ENCODE measurements at places on chromosomes 3 and 15.
A peak's percentile ranks its signal among the peaks of the same experiment; 100 is the strongest.

DNA sequence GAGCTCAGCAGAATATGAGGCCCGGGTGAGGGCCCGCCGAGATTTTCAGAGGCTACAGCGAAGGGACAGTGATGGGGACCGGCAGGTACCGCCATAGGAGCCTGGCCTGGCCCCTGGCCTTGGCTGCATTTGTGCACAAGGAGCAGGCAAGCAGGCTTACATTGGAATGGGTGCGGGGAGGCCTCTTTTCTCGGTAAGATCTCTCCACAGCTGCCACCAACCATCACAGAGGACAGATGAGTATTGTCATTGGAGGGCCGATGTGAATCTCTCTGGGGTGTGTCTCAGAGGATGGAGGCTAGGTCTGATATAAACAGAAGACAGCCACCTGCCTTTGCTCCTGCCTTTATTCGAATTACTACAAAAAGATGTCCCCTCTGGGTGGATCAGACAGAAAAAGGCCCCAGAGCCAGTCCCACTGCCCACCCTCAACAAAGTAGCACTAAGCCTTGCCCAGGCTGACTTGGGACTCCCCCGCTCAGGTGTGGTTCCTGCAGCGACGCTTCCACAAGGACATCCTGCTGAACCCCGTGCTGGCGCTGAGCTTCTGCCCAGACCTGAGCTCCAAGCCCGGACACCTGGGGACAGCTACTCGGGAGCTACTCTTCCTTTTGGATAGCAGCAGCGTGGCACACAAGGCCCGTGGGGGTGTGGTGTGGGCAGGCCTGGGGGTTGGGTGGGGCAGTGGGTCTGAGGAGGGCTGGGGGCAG lies 5.4 kb downstream of the VWA5B2 start:
- H3K4me3 ChIP-seq, result no peak overlapping the region
- peaks cover 19% of the 10 kb centered on the region for H3K27me3 ChIP-seq
- no peaks in the 10 kb centered on the region for H3K36me3 ChIP-seq
- no peak for DNase-seq
- H3K4me1 ChIP-seq, result peaks cover 4% of the 10 kb centered on the region

DNA sequence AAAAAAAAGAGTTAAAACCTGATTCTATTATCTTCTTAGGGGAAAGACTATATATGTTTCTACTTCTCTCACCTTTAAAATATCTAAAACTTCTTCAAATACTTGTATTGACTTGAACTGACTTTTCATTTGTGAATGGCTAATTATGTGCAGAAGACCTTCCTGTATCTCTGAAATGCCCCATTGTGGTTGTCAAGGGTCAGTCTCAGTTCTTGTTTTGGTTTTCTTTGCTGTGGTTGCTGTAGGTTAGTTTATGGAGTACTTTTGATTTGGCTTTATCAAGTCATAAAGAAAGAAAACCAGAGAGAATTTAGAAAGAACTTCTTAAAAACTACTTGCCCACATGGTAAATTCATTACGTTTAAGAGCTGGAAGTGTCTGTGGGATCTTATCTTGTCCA lies 345.3 kb upstream of the POU1F1 start:
- H3K4me3 ChIP-seq, result no peak overlapping the region
- no peak overlapping the region for H3K27ac ChIP-seq
- H3K4me1 ChIP-seq, result no peaks in the 10 kb centered on the region

- no peak for DNase-seq
- H3K4me3 ChIP-seq, result no peak overlapping the region
- H3K4me1 ChIP-seq, result no peaks in the 10 kb centered on the region
- H3K36me3 ChIP-seq, result peaks cover 50% of the 10 kb centered on the region
Observed at GRCh38 chr3:37144806-37145205, 29.6 kb downstream of the LRRFIP2 start.

DNA sequence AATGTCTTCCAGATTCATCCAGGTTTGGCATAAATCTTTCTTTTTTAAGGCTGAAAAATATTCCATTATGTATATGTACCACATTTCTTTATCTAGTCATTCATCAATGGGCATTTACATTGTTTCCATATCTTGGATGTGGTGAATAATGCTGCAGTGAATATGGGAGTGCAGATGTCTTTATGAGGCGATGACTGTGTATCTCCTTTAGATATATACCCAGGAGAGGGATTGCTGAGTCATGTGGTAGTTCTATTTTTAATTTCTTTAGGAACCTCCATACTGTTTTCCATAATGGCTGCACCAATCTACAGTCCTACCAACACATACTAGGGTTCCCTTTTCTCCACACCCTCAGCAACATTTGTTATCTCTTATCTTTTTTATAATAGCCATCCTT lies 96.3 kb downstream of the LRRC28 start:
- DNase-seq, result no peak
- H3K4me3 ChIP-seq, result no peak overlapping the region
- no peaks in the 10 kb centered on the region for H3K4me1 ChIP-seq
- H3K36me3 ChIP-seq, result peaks cover 8% of the 10 kb centered on the region
- no peak overlapping the region for H3K27ac ChIP-seq

DNA sequence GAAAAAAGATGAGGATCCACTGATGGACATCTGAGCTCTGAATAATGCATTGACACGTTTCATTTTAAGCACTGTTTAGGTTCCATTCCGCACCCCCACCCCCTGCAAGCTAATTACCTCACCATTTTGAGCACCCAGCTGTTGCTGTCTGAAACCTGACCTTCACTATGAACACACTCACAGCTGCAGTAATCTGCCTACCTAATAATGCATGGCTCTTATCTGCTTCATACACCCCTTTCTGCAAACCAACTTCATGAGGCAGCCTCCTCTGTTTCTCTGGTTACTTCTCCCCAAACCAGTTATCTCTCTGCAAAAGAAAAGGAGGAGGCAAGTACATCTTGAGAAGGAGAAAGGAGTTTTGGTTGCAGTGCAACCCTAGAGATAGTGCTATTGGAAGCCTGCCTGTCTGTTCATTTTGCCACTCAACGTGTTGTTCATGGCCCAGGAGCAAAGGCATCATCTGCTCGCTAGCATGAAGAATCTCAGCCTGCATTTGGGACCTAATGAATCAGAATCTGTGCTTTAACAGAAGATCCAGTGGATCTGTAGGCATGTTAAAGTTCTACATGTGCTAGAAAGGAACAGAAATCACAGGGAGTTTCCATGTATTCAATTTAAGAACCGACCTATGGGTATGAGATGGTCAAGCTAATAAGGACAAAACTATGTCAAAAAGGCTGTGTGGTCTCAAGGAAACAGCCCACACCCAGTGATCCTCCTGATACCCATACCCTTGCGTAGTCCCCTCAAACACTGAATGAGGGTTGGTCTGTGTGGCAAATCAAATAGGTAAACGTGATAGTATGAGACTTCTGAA lies 87.2 kb downstream of the MB21D2 start:
- H3K36me3 ChIP-seq, result no peaks in the 10 kb centered on the region
- no peak overlapping the region for H3K27ac ChIP-seq
- no peaks in the 10 kb centered on the region for H3K4me1 ChIP-seq
- no peak for DNase-seq

DNA sequence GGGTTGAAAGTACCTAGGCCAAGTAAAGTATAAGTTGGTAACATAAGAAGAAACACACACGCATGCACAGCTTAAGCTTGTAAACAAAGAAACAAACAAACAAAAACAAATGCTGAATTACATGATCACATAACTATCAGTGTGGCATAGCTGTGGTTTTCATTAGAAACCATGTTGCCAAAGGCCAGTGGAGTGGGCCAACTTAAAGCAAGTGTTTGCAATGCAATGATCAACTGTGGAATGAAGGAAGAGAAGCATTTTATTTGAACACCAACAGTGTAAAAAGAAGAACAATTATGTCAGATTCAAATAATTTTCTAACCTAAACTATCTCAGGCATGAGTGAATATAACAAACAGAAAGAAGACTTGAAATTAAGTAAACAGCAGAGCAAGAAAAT lies 199.4 kb upstream of the STRIT1 start:
- no peaks in the 10 kb centered on the region for H3K27me3 ChIP-seq
- no peak overlapping the region for H3K4me3 ChIP-seq
- DNase-seq, result no peak
- H3K36me3 ChIP-seq, result peaks cover 96% of the 10 kb centered on the region
- 0 out of 2 replicates have a peak, but pooled peaks cover 4% of the 10 kb centered on the region for H3K4me1 ChIP-seq
- H3K27ac ChIP-seq, result no peak overlapping the region

DNA sequence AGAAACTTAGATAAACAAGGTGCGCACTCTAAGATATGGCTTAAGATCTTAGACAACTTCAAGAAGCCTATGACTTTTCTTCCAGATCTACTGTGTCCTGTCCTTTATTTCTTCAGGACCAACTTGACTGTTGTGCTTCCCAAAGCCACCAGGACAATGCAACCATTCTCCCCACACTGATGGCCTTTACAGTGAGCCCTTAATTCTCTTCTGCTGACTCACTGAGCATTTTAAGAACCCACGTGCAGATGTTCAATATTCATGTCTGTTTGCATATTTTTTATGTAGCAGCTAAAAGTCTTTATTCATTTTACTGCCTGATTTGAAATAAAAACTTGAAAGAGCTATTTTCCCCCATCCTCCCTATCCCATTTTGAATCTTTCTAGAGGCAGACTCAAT lies 103.3 kb upstream of the SLC2A2 start:
- H3K4me3 ChIP-seq, result no peak overlapping the region
- no peaks in the 10 kb centered on the region for H3K36me3 ChIP-seq
- H3K27ac ChIP-seq, result no peak overlapping the region
- H3K4me1 ChIP-seq, result no peaks in the 10 kb centered on the region
- DNase-seq, result no peak
- H3K27me3 ChIP-seq, result no peaks in the 10 kb centered on the region

DNA sequence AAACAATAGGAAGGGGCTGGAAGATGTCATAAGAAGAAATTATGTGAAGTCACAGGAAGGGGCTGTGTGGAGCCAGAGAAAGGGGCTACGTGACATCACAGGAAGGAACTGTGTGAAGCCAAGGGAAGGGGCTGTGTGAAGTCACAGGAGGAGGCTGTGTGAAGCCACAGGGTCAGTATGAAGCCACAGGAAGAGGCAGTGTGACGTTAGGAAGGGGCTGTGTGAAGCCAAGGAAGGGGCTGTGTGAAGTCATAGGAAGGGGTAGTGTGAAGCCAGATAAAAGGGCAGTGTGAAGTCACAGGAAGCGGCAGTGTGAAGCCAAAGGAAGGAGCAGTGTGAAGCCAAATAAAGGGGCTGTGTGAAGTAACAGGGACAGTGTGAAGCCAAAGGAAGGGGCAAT lies 32.5 kb downstream of the GASK1A start:
- H3K27ac ChIP-seq, result 0 out of 2 replicates have a peak overlapping the region, but pooled peaks have one; percentile 26
- no peak overlapping the region for H3K4me3 ChIP-seq
- no peak for DNase-seq
- peaks cover 9% of the 10 kb centered on the region for H3K4me1 ChIP-seq
- no peaks in the 10 kb centered on the region for H3K27me3 ChIP-seq

- H3K4me3 ChIP-seq, result no peak overlapping the region
- peaks cover 10% of the 10 kb centered on the region for H3K36me3 ChIP-seq
- H3K4me1 ChIP-seq, result peaks cover 17% of the 10 kb centered on the region
- no peak overlapping the region for H3K27ac ChIP-seq
Observed at GRCh38 chr3:195072916-195073564, 197.9 kb downstream of the XXYLT1 start.

DNA sequence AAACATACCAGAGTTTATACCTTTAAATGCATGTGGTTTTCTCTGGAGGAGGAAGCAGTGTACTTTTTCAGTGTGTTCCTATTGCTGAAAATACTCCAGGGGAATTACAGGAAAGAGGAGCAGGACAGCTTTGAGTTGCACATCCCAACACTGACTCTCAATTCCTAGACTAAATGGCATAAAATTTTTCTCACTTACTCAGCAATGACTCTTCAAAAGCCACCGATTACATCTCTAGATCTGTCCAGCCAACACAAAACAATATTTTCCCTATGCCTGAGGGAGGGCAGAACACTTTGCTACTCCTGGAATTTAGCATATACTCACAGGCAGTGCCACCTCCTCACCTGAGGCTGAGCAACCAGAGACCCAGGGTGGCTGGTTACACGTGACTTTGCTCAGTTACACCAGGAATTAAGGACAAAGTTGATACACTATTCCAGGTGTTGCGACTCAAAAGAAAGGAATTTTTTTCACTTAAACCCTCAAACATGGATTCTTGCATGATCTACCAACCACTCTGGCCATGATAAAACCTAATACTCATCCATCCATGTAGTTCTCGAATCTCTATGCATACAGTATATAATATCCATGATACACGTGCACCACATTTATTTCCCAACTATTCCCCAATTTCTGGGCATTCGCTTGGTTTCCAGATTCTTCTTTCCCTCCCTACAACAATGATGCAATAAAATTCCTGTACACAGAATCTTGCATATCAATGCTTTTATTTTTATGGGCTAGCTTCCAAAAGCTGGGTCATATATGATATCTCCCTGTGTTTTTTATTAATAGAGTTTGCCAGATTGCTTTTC lies 194.6 kb downstream of the THRB start:
- H3K36me3 ChIP-seq, result no peaks in the 10 kb centered on the region
- H3K27ac ChIP-seq, result no peak overlapping the region
- H3K27me3 ChIP-seq, result no peaks in the 10 kb centered on the region
- no peak for DNase-seq

DNA sequence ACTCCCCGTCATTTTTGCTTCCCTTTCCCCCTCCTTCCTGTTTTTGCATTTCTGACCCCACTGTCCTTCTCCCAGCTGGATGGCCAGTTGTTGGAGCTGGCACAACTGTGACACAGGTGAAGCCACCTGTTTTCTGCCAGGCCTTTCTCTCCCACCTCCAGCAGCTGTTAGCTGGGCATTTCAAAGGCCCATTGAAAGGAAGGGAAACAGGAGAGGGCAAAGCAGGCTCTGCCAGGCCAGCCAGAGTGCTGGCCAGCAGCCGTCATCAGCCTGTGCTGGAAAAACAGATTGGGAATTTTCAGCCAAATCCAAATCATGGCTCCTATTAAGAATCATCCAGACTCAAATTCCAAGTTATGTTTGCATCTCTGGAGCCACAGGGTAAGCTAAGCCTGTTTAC lies 155.2 kb upstream of the C2CD4B start:
- DNase-seq, result no peak
- H3K36me3 ChIP-seq, result no peaks in the 10 kb centered on the region

- peaks cover 7% of the 10 kb centered on the region for H3K27me3 ChIP-seq
- no peaks in the 10 kb centered on the region for H3K36me3 ChIP-seq
- no peak overlapping the region for H3K4me3 ChIP-seq
- DNase-seq, result no peak
Observed at GRCh38 chr15:63392361-63393009, 10.8 kb upstream of the CA12 start.

DNA sequence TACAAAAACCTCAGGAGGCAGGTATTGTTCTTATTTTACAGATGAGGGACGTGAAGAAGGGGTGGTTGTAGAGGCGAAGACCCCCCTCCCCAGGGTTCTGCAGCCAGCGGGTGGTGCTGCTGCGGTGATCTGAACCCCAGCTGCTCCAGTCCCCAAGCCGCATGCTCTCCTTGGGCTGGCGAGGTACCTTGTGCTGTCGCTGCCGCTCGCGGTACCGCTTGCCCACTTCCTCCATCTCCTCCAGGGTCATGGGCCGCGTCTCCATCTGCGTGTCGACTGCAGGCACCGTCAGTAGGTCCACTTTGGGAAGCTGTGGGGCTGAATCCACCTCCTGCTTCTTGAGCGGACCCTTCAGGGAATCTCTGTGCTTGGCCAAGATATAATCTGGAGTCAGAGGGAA lies 17.5 kb downstream of the EFCAB12 start:
- no peaks in the 10 kb centered on the region for H3K36me3 ChIP-seq
- H3K27me3 ChIP-seq, result no peaks in the 10 kb centered on the region
- no peak overlapping the region for H3K4me3 ChIP-seq
- no peaks in the 10 kb centered on the region for H3K4me1 ChIP-seq

Measured in DND-41 (cell line).